ENCODE measurements at places on chromosomes 11 and 22.

DNA sequence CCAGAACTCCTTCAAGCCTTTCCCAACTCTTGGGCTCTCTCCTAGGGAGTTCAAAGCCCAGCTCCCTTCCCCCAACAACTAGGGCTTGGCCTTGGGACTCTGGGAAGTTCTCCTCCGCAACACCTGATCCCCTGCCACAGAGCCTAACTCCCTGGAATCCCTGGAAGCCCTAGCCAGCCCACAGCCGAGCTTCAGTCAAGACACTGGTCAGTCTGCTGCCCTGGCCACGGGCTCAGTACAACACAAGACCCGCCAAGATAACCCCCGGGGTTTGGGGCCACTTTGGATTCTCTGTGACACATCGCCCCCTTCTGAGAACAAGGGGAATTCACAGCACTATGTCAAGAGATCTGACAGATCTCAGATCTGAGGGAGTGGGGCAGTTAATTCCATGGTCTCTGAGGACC is 58.3 kb downstream of the SLC22A12 start:
- no peak for DNase-seq

GRCh38 chr11:17488563-17488962 is 11.9 kb upstream of the ABCC8 start:
- DNase-seq: no peak

DNA sequence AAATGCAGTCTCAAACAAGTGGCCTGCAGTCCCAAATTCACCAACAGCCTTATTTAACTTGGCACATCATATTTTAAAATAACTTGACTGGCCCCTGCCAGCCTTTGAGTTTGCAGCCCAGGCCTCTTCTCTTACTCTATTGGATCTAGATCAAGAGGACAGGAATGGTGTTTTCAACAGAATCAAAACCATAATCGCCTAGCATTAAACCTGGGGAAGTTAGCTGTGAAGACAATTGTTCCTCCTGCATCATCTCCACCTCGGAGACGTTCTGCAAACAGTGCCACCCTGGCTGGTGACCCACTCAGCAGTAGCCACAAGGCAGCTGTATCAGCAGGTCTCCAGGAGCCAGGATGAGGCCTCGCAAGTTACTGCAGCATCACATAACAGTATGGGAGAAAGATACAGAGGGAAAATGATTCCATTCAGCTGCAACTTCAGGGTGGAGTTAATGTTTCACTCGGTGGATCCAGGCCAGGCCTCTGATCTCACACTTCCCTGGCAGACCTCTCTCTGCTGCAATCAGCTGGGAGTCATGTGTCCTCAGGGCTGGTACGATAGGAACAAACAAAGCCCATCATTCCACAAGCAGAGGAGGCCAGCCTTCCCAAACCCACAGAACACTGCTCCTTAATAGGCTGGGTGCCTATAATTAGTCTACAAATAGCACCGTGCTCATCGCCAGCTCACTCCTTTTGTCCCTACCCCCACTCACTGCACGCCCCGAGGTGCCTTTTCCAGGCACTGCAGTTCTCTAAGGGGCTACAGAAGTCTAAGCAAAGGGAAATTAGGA is 18.6 kb upstream of the SCN2B start:
- DNase-seq: no peak

DNA sequence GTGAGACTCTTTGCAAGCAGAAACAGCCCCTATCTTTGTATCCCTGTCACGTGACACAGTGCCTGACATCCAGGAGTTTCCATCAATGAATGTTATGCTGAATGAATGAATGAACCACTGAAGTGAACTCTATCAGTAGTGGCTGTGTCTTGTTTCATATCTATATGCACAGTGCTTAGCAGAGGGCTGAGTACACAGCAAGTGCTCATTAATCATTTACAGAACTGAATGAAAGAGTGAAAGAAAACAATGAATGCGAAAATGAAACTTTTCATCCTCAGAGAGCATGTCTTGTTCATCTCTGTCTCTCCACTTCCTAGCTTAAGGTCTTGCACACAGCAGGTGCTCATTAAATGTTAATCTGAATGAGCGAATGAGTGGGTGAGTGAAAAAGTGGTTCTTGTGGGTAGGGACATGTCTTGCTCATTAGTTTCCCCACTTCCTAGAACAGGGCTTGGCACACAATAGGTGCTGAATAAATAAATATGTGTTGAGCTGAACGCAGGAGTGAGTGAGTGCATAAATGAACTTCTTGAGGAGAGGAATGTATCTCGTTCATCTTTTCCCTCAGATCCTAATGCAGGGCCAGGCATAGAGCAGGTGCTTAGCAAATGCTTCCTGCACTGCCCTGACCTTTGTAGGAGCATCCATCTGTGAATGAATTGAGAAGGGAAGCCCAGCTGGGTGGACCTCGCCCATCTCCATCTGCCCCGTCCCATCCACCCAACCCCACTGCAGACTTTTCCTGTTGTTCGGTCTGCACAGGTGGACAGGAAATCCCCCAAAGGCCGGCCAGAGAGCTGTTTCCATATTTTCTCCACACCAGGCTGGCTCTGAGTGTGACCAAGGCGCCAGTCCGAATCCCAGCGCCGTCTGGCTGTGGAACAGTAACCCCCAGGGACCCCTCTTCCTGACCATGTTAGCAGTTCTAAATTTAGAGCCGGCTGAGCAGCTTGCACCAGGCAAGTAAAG is 113.4 kb upstream of the CRYBB3 start:
- peak; percentile 61 for DNase-seq

GRCh38 chr11:11027288-11027687 is 169.4 kb upstream of the ZBED5 start:
- DNase-seq: no peak

DNA sequence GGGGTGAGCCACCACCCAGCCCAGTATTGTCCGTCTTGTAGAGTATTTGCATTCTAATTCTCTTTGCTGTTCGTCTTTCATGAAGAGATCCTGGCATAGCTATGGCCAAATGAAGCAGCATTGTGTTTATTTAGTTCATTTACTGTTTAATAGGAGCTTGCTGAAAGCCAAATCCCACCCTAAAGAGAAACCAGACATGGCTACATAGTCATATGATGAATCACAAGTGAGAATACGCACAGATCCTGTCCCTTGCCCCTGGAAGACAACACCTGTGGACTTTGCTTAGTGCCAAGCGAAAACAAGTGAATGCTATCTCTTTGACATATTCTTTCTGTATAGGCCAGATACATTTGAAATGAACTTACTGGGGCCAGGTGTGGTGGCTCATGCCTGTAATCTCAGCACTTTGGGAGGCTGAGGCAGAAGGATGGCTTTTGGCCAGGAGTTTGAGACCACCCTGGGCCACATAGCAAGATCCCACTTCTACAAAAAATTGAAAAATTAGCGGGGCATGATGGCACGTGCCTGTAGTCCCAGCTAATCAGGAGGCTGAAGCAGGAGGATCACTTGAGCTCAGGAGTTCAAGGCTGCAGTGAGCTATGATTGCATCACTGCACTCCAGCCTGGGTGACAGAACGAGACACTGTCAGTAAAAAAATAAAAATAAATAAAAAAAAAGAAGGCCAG is 5.1 kb upstream of the ARFGAP3 start:
- no peak for DNase-seq

- DNase-seq: no peak
These were observed 85.8 kb upstream of the NARS2 start for GRCh38 chr11:78660471-78660870.

DNA sequence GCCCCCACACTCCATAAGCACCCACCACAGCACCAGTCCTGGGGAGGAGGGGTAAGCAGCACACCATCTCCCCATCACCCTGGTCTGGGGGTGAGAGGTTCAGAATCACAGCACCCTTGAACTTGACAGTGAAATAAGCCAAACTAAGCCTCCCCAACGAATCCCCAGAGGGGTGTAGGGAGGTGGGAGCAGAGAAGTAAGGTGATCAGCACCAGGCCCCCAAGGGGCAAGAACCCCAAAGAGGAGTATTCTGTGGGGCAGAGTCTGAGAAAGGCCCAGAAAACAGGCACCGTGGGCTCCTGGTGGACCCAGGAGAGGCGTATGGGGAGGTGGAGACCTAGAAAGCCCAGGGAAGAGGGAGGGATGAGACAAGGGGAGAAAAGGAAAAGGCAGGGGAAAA is 30.9 kb downstream of the ARAP1 start:
- no peak for DNase-seq

DNA sequence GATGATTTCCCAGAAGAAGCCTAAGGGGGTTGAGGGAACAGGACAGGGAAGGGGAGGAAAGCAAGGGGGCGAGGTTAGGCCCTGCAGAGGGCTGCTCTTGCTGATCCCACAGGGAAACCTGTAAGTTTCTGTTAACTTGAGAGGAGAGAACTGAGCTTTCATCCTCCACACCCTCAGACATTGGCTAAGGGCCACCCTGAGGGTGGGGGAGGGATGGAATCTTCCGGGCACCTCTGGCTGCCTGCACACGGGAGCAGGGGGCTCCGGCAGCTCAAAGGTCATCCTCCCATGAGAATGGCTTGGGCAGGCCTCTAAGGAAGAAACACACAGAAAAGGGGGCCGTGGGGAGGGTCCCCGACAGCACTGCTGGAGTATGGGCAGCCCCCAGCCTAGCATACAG is 108.1 kb downstream of the TSPAN18 start:
- no peak for DNase-seq

DNA sequence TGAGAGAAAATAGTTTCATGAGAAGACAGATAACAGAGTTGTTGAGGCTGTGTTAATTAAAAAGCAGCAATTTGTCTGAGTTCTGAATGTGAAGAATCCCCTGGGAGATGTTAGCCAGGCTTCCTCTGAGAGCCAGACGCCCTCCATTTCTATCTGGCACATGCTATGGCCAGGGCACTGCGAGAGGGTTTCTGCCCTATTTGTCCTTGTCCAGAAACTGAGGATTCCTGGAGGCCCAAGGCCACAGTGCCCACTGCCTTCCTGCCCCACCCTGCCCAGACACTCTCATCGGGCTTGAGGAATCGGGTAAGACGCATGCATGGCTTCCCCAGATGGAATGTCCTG is 484.6 kb downstream of the OPCML start:
- no peak for DNase-seq

DNA sequence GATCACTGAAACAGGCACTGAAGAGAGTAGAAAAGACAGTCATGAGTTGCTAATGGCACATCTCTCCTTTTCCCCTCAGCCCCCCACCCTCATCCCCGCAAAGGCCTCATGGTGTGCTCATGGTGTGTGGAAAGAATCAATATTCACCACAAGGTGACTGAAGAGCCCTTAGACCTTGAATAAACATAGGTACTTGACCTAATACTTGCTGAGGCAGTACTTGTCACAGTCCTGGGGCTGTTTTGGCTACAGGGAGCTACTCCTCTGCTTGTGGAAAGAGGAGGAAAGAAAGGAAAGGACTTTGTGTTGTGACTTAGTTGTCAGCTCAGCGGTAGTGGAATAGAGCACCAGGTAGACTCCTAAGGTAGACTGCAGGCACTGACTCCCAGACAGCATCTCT is 537.8 kb upstream of the CCDC179 start:
- no peak for DNase-seq

GRCh38 chr22:25749420-25750169 is 7.6 kb downstream of the MYO18B start:
- no peak for DNase-seq

DNA sequence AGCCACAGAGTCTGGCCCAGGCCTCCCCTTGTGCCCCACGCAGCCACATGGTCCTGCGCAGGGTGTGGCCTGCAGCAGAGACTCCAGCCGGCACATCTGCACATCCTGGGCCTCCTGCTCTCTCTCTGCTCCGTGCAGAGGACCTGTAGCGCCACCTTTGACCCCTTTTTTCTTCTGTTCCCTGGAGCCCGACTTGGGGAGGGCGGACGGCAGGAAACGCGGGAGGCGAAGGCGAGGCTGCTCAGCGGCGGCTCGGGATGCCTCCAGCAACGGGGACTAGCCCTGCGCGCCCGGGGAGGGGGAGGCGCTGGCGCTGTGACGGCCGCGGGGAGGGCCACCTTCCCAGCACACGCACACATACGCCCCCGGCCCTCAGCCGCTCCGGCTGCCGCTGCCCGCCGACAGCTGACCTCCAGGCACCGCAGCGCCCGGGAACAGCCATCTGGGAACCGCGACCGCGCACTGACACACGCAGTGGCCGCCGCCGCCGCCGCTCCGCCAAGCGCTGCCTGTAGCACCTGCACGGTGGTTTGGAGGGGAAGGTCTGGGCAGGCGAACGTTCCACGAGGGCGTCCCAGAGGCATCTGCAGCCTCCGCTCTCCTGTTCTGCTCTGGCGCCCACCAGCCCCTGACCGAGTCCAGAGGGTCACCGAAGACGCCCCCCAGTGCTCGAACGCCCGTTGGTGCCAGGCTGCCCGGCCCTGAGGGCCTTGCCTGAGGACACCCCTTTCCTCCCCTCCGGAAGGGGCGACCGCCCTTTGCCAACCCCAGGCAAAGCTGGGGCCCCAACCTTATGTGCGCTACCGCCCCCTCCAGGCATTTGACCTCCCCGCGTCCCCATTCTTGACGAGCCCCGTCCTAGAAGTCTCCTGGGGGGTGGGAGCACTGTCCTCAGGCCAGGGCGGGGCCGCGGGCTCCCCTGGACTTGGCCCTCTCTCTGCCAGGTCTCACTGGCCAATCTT is 16.9 kb upstream of the C22orf42 start:
- DNase-seq: no peak

DNA sequence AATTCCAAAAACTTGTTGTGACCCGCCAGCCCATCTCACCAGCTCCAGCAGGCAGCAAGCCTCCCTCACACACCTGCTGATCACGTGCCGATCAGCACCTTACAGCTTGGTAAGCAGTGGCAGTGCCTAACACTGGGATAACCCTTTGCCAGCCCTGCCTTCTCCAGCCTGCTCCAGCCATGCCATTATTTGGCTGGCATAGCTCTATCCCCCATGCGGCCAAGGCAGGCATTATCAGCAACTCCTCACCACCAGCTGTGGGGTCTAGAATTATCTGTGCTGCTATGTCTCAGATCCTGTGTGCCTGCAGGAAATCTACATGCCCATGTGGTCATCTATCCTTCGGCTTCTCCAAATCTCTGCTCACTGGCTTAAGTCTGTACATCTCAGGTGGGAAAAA is 215.0 kb downstream of the ST3GAL4 start:
- no peak for DNase-seq

- no peak for DNase-seq
These were observed 7.1 kb upstream of the VWA5A start for GRCh38 chr11:124108156-124108555.

All from GM19239 (cell line).